ENCODE measurements at places on chromosomes 6 and 20.

- DNase-seq: no peak
Observed at GRCh38 chr6:142854589-142855488, 90.1 kb downstream of the HIVEP2 start.

DNA sequence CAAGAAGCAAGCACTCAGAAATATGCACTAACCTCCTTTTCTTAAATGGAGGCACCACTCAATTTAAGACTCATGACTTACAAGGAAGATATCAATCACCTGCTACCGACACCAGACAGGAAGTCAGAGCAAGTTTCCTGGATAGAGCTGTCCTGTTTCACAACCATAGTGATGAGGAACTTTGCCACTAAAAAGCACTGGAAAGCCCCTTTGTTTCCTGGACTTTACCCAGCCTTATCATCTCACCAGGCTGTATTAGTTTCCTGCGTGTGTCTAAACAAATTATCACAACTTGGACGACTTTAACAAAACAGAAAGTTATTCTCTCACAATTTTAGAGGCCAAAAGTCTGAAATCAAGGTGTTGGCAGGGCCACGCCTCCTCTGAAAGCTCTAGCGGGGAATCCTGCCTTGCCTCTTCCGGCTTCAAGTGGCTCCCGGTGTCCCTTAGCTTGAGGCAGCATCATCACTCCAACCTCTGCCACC, 253.8 kb upstream of the STXBP5 start:
- no peak for DNase-seq

DNA sequence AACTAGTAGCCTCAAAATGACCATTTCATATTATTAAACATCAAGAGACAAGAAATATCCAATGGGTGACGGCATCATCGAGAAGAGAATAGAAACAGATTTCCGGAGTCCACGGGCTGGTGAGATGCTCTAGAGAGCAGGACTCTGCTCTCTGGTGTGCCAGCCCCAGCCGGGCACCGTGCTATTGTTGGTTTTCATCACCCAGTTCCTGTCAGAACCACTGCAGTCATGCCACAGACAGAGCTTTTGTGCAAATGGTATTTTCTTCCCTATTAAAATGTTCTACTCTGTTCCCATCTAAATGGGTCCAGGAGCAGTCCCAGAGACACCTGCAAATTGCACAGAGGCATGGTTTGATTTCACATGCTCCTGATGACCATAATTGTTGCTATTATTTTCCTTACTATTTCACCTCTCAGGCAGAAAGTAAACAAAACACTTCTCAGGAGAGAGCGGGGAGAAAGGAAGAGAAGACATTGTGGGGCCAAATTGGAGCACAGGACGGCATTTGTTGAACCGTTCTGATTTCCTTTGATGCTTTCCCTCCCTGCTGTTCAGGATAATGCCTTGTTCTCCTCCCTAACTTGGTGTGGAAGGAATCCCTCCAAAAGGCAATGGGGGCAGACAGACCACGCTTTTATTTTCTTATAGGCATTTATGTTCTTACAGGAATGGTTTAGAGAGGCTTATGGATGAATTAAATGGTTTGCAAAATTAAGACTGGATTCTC, 11.4 kb upstream of the RAMACL start:
- no peak for DNase-seq

DNA sequence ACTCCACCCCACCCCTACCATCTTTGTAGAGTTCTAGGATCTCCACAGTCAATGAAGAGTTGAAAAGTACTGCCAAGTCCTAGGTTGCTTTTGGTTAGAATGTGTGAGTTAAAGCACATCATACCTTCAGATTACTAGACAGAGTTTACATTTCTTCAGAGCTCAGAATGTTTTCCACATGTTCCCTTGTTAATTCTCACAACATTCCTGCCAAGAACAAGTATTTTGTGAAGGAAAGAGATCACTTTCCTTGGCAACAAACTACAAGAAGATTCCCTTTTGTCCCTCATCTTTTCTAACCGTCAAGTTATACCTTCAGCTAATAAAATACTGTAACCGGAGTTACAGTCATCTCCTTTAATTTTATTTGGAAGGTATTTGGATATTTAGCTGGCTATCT, 266.8 kb downstream of the ZFAND3 start:
- DNase-seq: no peak

DNA sequence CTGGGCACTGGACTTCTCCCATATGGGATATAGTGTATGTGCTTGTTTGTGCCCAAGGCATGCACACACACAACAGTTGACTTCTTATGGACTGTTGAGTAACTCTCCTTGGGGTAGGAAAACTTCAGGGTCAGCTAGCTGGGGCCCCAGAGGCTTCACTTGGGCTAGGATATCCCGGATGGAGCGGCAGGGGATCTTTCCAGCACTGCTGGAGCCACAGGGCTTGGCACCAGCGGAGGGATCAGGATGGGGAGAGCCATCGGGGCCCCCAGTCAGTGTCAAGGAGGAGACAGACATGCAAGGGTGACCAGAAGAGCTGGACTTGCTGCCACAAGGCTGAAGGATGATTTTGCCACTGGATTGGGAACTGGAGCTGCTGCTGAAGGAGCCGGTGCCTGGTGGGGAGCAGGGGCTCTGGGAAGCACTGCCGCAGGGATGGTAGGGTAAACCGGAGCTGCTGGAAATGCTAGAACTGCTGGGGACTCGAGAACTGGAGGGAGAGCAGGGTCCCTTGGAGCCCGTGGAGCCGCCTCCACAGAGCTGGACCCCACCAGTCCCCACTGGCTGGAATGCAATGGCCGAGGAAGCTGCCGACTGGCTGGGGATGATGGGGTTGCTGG, 1.5 kb downstream of the PSORS1C1 start:
- no peak for DNase-seq

DNA sequence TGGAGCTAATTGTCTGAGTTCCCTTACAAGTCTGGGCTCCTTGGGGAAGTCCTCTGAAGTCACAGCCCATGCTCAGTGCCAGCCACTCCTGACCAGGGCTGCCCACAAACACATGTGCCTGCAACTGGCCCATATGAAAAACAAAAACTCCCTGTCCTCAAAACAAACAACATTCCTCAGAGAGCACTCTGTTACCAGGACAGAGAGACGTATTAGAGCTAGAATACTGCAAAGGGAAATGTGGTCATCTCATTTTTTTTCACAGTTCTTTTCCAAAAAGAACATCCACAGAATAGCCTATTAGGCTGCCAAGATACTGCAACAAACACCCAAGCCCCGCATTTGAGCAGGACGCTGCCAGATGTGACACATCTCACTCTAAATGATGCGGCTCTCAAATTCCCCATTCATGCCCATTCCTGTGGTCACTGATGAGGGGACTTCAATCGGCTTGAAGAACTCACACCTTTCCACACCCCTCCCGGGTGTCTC, 71.1 kb downstream of the SLC22A23 start:
- DNase-seq: peak; percentile 12

- no peak for DNase-seq
Observed at GRCh38 chr20:8399947-8400346, 267.9 kb downstream of the PLCB1 start.

DNA sequence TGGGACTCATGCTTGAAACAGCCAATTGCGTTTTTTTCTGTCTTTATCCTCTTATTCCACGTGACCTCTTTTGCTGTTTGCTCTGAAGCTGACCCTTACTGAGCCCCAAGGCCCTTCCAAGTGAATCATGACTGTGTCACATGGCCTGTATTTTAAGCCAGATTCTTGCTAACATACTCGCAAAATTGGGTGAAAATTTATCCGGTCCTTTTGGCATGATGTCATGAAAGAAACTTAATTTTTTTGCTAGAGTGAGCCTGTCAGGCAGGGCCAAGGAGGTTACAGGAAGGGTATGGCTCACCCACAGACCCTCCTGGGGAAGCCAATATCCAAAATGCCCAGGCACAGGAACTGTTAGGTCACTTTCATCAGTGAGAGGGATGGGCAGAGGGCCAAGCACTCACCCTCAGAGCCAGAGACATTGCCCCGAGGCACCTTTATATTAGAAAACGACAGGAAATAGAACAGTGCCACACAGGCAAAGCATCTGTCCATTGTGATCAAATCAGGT, 296.7 kb downstream of the CDH26 start:
- DNase-seq: peak; percentile 41

- no peak for DNase-seq
Observed at GRCh38 chr6:106765496-106765895, 136.1 kb downstream of the QRSL1 start.

Measured in fibroblast of upper back skin (primary cell).